ENCODE measurements at places on chromosomes 3 and 15.

GRCh38 chr3:156518726-156519125, 36.2 kb downstream of the SSR3 start:
- DNase-seq: no peak

GRCh38 chr3:164879201-164879600, 199.1 kb downstream of the SI start:
- DNase-seq: no peak

GRCh38 chr3:168988853-168989252, 674.7 kb downstream of the MECOM start:
- no peak for DNase-seq

DNA sequence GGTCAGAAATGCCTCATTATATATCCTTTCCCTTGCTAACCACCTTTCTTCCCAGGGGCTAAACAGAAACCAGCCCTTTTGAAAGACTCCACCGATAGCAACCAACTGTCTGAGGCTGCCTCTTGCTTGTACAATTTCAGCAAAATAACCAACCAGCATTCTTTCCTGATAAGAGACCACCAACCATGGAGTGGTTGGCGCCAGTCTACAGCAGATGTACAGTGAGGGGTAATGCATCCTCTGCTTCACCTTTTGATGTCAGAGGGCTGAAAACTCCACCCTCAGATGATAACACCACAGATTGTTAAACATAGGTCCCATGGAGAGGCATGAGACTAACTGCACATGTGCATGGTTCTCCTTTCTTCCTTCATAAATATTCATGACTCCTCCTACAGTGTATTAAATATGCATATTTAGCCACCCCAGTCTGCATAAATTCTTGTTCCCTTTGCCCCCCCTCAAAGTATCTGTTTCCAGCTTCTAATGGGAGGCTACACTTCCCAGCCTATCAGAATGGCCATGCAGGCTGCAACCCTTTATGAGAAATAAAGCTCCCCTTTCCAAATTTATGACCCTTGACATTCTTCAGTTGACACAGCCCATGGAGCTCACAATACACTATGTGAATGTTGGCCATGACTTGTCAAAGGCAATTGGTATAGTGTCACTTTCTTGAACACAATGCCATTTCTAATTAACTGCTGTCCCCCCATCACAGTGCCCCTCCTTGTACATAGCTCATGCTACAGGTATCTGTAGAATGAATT, 48.3 kb downstream of the GABRB3 start:
- no peak for DNase-seq

DNA sequence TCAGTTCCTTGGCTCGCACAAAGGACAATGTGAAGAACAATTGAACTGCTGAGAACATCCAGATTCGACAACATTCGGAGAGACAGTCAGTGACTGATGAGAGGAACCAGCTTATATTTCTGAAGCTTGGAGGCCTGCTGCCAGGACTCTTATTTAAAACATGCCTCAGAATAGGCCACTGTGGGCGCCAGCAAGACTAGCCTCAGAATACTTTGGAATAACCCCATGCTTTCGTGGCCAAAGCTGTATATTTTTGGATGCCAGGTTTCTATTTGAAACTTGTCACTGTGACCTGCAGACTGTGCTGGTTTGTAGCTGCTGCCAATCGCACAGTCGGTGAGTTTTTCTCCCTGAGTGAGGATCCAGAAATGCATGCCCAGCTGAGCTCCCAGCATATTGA, 129.9 kb upstream of the UBE3A start:
- DNase-seq: no peak

DNA sequence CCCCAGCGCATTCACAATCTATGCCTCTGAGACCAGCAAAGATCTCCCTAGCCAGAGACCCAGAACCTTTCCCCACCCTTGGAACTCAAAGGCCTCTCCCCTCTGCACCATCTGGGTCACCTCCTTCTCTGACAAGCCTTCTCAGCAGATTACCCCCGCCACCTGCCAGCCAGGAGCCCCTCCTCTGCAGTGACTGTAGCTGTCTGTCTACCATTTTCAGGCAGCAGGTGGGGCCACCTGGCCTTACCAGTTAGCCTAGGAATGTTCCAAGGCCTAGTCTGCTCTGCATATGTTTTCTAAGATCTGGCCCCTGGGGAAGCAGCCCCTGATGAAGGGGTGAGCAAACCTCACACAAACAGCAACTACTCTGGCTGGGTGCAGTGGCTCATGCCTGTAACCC, 2.4 kb downstream of the MYLK start:
- no peak for DNase-seq

GRCh38 chr3:193553586-193553985, 1.1 kb downstream of the ATP13A4 start:
- no peak for DNase-seq

DNA sequence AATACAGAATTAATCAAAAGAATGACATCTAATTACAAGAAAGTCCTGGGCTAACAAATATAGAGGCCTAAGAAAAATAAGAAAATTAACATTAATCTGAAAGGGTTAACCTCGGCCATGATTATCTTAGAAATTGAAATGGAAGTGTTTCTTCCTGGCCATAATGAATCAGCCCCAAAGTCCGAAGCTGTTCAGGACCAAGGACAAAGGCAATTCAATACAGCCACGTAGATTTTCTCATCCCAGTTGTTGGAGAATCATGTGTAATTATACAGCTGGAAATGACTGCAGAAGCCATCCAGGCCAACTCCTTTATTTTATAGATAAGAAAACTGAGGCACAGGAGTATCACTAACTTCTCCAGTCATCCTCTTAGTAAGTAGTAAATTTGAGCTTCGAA, 38.0 kb upstream of the GBE1 start:
- no peak for DNase-seq

GRCh38 chr3:12817343-12817710, 20.8 kb downstream of the CAND2 start:
- DNase-seq: no peak

- no peak for DNase-seq
These were observed 104.6 kb downstream of the ATP1B3 start for GRCh38 chr3:141981084-141981483.

- no peak for DNase-seq
These were observed 171.4 kb upstream of the CADPS start for GRCh38 chr3:63046580-63046979.

DNA sequence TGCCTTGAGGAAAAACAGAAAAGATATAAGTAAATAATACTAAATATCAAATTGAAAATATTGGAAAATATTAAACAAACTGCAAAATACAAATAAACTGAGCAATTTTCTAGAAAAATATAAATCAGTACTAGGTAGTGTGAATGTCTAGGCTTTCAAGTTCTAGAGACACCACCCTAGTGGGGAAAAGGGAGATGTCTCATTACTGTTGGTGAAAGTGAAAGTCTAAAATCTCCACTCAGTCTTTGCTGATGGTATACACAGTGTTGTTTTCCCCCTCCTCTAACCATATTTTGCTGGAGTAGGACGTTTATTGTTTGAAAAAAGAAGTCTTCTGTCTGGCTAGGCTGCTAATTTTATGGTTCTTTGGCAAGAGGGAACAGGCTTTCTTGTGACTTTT, 1368.9 kb downstream of the OTOL1 start:
- DNase-seq: no peak

DNA sequence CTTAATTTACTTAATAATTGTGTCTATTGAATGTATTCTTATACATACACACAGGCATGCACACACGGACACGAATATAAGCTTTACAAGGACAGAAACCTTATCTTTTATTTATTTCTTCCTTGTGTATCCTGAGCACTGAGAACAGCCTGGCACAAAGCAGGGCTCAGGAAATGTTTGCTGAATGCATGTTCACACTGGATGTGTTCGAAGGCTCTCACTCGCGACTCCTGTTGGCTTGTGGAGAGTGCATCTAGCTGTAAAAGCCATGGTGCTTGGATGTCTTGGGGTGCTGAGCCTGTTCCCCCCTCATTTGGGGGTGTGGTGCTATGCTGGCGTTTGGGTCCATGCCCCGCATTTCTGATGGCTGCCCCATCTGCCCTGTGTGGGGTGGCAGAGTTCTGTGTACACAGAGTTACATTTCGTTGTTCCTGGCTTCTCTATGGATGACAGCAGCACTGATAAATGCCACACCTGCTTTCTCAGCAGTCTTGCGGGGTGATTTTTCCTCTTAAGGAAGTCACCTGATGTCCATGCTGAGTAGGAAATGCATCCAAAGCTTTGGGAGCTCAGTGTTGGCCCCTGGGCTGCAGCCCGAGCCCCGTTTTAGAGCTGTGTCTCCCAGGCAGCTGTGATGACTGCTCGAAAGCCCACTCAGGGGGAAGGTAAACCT, 148.5 kb downstream of the IGF1R start:
- no peak for DNase-seq

GRCh38 chr15:77670558-77671361, 38.0 kb upstream of the LINGO1 start:
- DNase-seq: no peak

DNA sequence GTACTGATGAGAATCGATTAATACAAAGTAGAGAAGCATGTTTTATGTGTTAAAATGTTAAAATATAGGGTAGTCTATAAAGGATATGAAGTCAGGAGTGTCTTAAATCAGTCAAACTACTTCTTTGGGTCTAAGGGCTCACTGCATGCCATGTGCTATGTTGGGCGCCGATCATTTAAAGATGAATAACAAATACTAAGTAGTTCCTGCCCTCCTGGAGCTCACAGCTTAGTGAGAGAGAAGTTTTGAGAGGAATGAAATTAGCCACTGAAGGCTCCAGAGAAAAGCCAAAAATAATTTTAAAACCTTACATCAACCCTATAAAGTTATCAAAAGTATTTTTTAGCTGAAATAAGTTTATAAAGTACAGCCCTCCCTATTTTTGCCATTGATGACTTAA, 44.5 kb downstream of the BLM start:
- DNase-seq: no peak

- no peak for DNase-seq
These were observed 6.7 kb downstream of the EPHA3 start for GRCh38 chr3:89113893-89114840.

DNA sequence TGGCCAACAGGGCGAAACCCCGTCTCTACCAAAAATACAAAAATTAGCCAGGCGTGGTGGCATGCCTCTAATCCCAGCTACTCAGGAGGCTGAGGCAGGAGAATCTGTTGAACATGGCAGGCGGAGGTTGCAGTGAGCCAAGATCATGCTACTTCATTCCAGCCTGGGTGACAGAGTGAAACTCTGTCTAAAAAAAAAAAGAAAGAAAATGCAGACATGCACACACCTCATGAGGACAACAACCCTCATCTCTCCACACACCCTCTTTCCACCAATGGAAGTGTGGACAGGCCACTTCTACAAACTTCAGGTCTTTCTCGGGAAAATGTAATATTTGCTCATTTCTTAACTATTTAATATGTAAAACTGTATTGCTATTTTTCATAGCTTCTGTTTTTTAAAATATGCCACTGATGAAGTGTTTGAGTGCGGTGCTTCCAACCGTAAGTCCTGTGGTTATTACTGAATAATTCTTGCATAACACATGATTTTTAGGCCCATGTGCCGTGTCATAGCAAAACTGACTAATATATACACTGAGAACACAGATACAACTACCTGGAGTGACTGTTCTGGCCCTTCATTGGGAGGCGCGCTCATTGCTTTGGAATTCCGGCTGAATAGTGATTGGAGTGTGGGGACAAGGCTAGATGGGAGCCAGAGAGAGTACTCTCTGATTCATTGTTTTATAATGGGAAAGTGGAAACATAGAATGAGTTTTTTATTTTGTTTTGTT, 23.1 kb downstream of the LRRC31 start:
- no peak for DNase-seq

- DNase-seq: no peak
These were observed 27.4 kb upstream of the SLCO2A1 start for GRCh38 chr3:134057006-134057653.

DNA sequence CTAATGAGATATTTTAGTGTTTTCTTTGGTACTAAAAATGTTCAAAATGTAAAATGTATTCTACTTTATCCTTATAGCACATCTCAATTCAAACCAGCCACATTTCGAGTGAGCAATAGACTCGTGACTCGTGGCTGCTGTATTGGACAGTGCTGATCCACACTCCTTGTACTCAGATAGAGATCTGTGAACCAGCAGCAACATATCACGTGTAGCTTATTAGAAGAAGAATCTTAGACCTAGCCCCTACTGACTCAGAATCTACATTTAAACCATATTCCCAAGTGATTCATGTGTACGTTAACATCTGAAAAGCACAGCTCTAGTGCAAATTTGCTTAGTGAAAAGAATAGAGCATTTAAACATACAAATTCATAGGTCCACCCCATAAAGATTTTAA, 130.9 kb downstream of the IL1RAP start:
- no peak for DNase-seq

DNA sequence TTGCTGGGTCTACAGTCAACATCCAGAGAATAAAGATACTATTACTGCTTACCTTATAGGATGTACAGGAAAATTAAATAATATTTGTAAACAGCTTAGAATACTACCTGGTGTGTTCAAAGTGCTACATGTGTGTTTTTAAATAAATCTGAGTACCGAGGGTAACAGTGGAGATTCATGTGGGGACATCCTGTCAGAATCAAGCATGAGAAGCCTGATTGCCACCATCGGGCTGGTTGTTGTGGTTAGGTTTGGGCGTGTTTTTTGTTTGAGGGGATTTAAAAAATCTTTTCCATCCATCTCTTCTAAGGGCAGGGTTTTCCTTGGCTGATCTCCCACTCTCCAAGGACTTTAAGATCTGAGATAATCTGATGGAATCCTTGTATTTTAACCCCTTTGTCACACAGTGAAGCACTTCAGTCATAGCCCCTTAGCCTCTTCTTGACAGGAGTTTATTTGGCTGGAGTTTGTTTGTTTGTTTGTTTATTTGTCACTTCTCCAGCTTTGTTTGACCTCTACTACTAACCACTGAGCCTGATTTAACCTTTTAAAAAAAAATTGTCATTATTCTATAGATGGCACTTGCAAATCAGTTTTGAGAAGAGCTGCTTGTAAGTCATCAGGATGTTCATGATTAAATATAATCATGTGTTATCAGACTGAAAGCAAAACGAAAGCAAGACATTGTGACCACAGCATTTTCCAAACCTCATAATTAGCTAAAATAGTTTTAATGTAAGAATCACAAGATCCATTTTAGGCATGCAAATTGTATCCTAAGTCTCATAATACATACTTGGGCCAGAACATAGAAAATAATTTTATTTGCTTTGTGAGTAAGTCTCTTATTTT, 72.8 kb upstream of the RARB start:
- no peak for DNase-seq

DNA sequence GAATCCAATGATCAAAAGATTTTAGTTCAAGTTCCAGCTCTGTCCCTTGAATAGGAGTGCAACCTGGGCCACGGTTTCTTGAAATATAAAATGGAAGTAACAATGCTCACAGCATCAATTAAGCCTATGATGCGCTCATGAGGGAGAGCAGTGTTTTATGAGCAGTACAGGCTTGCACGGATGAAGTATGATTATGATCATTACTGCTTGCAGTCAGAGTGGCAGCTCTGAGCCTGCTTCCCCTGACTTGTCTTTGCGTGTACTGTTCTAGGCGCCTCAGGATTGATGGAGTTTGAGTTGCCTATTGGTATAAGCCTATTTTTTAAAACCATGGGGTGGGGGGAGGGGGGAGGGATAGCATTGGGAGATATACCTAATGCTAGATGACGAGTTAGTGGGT, 37.0 kb downstream of the ITGB5 start:
- no peak for DNase-seq

Data from activated T-helper 1 cell treated with anti-CD3 and anti-CD28 coated beads, Interleukin-2, amount 50 U/mL, for 16 hours (primary cell).